Metanephros (tissue), 2 donors: ENCODE measurements at places on chromosomes 2 and 18. TPM values are rescaled to one million over a fixed set of nuclear protein-coding genes. Genes with fewer than 3 reads are reported as not detected.

Gene AQP12A
- total RNA-seq: not detected

Gene UGT1A4
- 0.29 TPM for total RNA-seq

Gene NT5C1B
- total RNA-seq: not detected

Gene OTX1
- total RNA-seq: 0.12 TPM

Gene EIF5B
- total RNA-seq: 28.7 TPM

Gene DTNA
- total RNA-seq: 23.8 TPM

Gene NIF3L1
- total RNA-seq: 30.4 TPM

Gene WNT10A
- total RNA-seq: 2.0 TPM

Gene RAX
- not detected for total RNA-seq

Gene CYP26B1
- 48.2 TPM for total RNA-seq

Gene SOX11
- 14.9 TPM for total RNA-seq

Gene SNTG2
- 1.6 TPM for total RNA-seq

Gene CRYGD
- total RNA-seq: not detected

Gene SPP2
- total RNA-seq: not detected

Gene PTPRN
- 0.88 TPM for total RNA-seq

Gene DES
- total RNA-seq: 582 TPM

Gene SOWAHC
- total RNA-seq: 18.5 TPM

Gene SERPINB4
- total RNA-seq: not detected

Gene KIF3C
- 9.2 TPM for total RNA-seq

Gene CROCC2
- total RNA-seq: 0.18 TPM

Gene ZNG1B
- 43.4 TPM for total RNA-seq

Gene PLEKHA3
- total RNA-seq: 7.7 TPM

Gene TPO
- total RNA-seq: 0.58 TPM

Gene POTEJ
- total RNA-seq: 0.12 TPM

Gene TUBB8B
- not detected for total RNA-seq

Gene VWC2L
- 0.35 TPM for total RNA-seq
